ENCODE measurements at places on chromosomes 2 and 18.

- DNase-seq = no peak
These were observed 157.9 kb downstream of the LRRC30 start for GRCh38 chr18:7388741-7389140.

DNA sequence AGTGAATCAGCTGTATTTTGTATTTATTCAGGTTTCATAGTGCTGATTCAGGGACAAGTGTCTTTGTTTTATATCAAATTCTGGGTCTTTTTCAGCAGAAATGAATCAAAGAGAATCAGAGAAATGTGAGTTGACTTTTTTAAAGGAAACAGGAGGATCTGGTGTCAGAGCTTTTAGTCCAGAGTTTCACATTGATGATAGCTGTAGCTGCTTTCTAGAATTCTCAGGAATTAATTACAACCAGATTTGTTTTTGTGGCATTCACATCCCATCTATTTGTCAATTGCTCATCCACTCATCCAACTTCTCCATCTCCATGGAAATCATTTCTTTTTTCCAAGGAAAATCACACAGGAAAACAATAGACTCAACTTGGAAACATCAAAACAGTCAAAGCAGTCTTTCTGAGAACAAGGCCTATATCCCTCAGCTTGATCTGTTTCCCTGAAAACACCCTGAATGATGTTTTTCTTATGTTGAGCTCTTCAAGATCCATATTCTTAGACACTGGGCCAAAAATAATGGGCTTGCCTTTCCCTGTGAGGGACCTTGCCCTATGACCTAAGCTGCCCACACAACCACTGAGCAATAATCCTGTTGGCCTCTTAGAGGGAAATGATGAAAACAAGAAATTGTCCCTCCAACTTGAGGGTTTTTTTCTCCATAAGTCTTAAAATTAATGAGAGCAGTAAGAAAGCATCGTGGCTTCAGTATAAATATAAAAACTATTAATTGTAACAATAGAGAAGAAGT is 249.5 kb upstream of the FN1 start:
- DNase-seq = no peak

DNA sequence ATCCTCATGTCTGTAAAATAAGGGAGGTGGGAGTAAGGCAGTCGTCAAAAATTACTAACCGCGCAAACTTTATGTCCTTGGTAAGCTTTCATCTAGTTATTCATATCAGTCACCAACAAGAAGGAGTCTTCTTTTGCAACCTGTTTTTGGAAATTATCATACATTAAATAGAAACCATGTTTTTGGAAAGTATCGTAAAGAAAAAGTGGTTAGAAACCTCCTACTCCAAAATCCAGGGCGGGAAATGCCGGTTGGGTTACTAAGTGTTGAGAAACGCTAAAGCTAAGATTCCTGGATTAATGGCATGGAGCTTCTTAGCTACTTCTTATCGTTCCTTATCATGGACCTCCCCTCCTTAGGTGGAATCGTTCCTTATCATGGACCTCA is 778 bp downstream of the BBS5 start:
- peak; percentile 35 for DNase-seq

- no peak for DNase-seq
These were observed 34.8 kb downstream of the ATOH8 start for GRCh38 chr2:85788603-85789002.

DNA sequence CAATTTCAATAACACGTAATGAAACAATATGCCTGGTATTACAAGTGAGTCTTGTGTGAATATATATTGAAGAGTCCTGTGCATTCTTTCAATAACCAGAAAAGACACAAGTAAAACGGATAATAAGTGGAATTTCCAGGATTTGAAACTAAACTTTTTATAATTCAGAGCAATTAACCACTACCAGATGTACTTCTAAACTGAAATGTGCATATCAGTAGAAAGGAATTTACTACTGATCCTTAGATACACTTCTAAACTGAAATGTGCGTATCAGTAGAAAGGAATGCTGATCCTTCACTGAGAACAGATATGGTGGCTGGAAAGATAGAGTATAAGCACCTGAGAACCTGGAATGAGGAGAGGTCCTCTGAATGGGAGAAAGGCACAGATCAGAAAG is 470.9 kb upstream of the SPHKAP start:
- no peak for DNase-seq

Measured in NCI-H82 (cell line).